Activated CD4-positive, alpha-beta T cell treated with anti-CD3 and anti-CD28 coated beads, Interleukin-2, amount 10 ng/mL, durations not matched to agents 24 days and 14 days (primary cell): ENCODE measurements at places on chromosomes 1 and 21. TPM values are rescaled to one million over a fixed set of nuclear protein-coding genes. Genes with fewer than 3 reads are reported as not detected.

Gene REN
- total RNA-seq: not detected in 2 replicates

Gene NKAIN1
- not detected in 2 replicates for total RNA-seq

Gene ERVH48-1
- total RNA-seq: 0.44 and 0.47 TPM in 2 replicates

Gene EPHA2
- not detected in 2 replicates for total RNA-seq

GRCh38 chr21:38619992-38620479, 121.8 kb upstream of the ERG start:
- DNase-seq: no peak
- no peaks in the 10 kb centered on the region for H3K4me1 ChIP-seq
- no peaks in the 10 kb centered on the region for H3K27me3 ChIP-seq
- no peaks in the 10 kb centered on the region for H3K36me3 ChIP-seq

DNA sequence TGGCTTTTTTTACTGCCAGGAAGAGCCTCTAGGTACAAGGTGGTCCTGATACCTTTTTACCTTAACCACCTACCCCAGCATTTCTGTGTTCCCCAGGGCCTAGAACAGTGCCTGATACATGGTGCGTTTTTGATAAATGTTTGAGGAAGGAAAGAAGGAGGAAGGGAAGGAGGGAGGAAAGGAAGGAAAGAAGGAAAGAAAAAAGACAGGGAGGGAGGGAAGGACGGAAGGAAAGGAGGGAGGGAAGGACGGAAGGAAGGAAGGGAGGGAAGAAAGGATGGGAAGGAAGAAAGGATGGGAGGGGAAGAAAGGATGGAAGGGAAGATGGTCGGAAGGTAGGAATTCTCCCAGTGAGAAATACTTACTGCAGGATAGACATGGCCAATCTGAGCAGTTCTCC, 12.0 kb upstream of the MAGOH start:
- H3K36me3 ChIP-seq: peaks cover 59% of the 10 kb centered on the region
- DNase-seq: no peak
- H3K27me3 ChIP-seq: no peaks in the 10 kb centered on the region
- H3K4me3 ChIP-seq: no peak overlapping the region
- H3K4me1 ChIP-seq: no peaks in the 10 kb centered on the region

DNA sequence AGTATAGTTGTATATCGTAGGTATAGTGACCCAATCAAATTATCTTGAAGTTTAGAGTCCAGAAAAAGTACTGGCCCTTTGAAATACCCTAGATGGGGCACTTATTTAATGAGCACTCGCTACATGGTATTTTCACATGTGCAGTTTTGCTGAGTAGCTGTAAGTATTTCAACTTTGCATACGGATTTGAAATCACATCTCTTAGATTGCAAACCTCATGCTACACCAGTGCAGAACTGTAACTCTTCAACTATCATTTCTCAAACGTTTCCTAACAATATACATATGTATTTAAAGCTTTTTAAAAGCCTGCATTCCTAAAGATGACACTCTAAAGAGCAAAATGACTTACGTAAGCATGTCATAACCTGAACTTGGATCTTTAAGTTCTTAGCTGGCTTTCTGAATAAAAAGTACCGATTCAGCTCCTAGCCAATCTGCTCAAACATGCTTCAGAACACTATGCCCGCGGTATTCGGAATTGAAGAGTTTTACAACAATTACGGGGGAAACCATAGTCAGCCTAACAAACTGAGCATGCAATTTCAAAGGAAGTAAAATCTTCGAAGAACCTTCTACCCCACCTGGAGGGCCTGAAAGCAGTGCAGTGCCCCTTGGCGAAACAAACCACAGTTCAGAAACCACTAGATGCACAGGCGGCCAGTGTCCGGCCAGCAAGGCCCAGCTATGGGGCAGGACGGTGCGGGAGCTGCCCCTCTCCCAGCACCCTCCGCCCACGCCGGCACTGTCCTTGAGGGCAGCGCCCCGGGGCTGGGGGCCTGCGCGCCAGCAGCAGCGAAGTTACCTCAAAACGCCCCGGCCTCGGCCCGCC, 863 bp downstream of the FH start:
- H3K4me1 ChIP-seq: peaks cover 26% of the 10 kb centered on the region
- H3K27ac ChIP-seq: peak overlapping the region; percentile 87
- no peak for DNase-seq
- peaks cover 21% of the 10 kb centered on the region for H3K27me3 ChIP-seq
- H3K36me3 ChIP-seq: peaks cover 19% of the 10 kb centered on the region

DNA sequence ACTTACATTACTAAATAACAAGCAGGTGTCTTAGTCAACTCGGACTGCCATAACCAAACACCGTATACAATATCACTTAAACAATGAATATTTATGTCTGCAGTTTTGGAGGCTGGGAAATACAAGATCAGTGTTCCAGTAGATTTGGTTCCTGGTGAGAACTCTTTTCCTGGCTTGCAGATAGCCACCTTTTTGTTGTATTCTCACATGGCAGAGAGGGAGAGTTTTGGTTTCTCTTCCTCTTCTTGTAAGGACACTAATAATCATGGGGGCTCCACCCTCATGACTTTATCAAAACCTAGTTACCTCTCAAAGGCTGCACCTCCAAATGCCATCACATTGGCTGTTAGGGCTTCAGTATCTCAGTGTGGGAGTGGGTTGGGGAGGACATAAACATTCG, 82.9 kb upstream of the CACYBP start:
- H3K4me3 ChIP-seq: no peak overlapping the region
- H3K27me3 ChIP-seq: no peaks in the 10 kb centered on the region
- peaks cover 11% of the 10 kb centered on the region for H3K4me1 ChIP-seq
- peaks cover 4% of the 10 kb centered on the region for H3K36me3 ChIP-seq
